ENCODE measurements at places on chromosomes 3 and 15. TPM values are rescaled to one million over a fixed set of nuclear protein-coding genes. Genes with fewer than 3 reads are reported as not detected.

GRCh38 chr15:36407647-36408046, 171.8 kb upstream of the CDIN1 start:
- DNase-seq = peak; percentile 80

- DNase-seq = peak; percentile 38
Observed at GRCh38 chr3:36477655-36478054, 97.4 kb downstream of the STAC start.

DNA sequence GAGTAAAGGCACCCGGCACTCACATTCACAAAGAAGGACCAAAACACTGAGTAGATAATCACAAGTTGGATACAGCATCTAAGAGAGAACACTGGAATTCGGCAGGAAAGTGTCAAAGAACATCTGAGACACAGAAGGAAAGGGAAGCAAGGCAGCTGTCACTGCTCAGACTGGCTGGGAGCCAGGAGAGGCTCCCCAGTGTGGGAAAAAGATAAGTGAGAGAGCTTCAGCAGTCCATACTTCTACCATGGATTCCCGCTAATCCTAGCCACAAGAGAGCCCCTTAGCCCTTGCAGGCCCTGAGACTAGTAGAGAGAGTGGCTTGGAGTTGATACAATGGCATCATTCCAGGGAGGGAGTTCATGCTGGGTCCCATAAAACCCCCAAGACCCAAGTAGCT, 36.7 kb upstream of the CP start:
- DNase-seq = peak; percentile 87

DNA sequence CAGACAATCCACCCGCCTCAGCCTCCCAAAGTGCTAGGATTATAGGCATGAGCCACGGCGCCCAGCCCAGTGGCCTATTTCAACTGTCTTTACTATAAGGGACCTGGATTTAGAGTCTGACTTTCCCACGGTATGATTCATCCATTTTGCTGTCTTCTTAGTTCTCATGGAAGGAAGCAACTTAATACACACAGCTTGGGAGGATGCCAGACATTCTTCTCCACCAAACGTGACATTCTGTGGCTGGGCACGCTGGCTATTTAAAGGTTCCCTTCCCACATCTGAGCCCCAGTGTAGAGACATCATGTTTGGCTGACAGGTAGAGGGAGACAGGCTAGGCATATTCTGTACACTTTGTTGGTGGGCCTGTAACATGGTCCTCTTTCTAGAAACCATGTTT, 26.2 kb downstream of the FAM43A start:
- DNase-seq = peak; percentile 91

- DNase-seq = peak; percentile 23
Observed at GRCh38 chr3:23017801-23018200, 185.3 kb upstream of the UBE2E2 start.

DNA sequence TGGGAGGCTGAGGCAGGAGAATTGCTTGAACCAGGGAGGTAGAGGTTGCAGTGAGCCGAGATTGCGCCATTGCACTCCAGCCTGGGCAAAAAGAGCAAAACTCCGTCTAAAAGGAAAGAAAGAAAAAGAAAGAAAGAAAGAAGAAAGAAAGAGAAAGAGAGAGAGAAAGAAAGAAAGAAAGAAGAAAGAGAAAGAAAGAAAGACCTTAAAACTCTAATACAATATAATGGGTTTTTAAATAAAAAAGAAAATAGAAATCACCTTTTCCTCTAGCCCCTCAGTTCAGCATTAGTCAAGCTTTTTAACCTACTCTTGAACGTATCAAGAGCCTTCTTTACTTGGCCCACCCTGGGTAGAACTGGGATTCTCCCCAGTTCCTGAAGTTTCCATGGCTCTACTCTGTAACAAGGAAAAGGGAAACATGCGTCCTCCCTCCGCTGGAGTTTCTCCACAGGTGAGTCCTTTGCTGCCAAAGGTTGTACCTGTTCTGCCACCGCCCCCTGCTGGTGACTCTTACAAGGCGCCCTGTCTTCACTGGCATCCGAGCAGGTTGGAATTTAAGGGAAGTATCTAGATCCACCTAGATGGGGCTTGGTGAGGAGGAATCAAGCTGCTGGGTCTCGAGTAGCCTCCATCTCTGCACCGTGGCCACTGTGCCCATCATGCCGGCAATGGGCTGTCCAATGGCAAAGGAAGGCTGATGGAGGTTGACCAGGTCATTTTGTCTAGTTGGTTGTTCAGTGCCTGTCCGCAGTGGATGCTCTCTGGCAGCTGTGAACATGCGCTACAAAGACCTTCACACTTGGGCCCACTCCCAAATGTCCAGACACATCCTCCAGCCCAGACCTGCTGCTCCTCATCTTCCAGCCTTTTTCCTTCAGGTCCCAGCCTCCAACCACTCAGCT, 20.6 kb upstream of the EPHB3 start:
- DNase-seq = no peak

SCAANT1 gene
- not detected for total RNA-seq

PLSCR2 gene
- not detected for total RNA-seq

TMC3 gene
- not detected for total RNA-seq
